ENCODE measurements at places on chromosomes 1 and 21.

DNA sequence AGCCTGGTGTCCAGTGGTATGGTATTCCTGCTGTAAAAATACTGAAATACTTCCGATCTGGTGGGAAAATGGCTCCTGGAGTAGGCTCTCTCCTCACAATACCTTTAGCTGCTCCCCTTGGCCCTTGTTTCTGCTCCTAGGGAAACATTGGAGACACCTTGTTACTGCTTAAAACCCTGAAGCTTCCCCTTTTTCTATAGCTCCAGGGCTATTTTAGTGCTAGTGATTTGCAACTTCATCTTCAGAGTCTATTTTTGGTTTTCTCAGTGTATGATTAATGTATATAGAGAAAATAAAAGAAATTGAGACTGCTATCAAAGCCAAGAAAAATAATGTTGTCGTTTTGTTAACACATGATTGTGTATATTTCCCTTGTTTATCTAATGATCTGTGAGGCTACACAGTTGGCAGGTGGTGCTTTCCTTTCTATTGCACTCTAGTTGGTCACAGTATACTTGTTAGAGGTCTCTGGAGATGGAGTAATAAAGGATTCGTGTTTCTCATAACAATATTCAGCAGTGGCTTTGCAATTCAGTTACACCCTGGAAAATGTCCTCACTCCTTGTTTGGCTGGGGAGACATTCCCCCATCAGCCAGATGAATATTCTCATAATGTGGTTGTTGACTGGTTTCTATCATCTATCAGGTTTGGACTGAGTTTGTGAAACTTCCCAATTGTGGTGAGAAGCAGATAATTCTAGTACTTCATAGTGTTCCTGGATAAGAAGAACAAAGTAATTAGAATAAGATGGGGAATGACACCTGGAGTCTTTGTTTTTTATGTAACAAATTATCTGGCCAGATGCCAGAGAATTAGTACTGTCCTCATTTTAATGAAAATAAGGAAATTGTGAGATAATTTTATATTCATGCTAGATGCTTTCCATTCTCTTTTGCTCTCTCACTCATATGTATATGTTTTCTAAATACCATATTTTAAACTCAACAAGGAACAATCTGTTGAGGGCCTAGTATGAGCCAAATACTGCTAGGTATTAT, 44.8 kb upstream of the CACYBP start:
- DNase-seq, result no peak

DNA sequence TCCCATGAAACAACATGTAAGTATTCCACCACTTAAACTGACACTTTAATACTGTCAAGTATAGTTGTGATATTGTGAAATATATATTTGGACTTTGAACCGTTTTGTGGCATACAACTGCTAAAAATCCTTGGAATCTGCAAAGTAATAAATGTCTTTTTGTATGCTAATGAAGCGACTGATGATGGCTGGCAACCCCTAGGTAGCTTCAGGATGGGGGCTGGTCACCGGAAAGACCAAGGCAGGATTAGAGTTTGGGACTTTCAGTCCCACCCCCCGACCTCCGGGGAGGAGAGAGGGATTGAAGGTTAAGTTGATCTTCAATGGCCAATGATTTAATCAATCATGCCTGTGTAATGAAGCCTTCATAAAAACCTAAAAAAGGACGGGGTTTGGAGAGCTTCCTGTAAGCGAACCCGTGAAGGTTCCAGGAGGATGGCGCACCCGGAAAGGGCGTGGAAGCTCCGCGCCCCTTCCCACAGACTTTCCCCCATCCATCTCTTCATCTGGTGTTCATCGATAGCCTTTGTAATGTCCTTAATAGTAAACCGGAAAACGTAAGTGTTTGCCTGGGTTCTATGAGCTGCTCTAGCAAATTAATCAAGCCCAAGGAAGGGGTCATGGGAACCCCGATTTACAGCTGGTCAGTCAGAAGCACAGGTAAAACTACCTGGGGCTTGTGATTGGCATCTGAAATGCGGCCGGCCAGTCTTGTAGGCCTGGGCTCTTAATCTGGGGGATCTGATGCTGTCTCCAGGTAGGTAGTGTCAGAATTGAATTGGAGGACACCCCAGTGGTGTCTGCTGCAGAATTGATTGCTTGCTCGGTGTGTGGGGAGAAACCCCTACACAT, 1.8 kb upstream of the ZNF281 start:
- no peak for DNase-seq

DNA sequence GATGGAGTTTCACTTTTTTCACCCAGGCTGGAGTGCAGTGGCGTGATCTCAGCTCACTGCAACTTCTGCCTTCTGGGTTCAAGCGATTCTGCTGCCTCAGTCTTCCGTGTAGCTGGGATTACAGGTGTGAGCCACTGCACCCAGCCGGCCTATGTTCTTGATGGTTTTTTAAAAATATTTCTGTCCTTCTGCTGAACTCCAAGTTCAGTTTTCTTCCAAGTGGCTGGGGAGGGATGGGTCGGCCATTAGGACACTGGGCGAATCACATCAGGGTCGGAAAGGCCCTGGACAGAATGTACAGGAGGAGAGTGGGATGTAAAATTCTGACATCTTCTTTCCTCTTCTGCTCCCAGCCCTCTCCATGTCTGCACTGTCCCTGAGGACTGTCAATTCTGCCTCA, 289.6 kb downstream of the PTPRU start:
- no peak for DNase-seq

- DNase-seq, result no peak
Observed at GRCh38 chr1:203046984-203047630, 20.8 kb downstream of the PPFIA4 start.

DNA sequence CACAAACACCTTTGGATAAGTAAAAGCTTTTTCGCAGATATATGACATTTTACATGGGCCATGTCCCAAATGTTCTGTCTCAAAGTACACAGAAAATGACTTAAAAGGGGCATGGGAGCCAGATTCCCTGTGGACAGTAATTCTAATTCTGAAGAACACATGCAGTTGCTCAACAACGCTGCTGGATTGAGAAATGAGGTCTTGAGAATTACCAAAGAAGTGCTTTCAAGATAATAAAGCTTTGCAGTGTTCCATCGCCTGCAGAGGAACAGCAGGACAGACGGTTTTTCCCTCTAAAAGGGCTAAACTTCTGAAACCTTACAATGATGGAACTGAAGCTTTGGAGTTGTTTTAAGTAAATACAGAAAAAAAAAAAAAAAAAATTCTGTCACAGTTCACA, 55.3 kb upstream of the HSPA13 start:
- DNase-seq, result no peak

DNA sequence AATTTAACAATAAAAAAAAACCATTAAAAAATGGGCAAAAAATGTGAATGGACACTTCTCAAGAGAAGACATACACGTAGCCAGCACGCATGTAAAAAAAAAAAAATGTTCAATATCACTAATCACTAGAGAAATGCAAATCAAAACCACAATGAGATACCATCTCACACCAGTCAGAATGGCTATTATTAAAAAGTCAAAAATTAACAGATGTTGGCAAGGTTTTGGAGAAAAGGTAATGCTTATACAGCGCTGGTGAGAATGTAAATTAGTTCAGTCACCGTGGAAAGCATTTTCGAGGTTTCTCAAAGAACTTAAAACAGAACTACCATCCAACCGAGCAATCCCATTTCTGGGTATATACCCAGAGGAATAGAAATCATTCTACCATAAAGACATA, 1091.5 kb upstream of the B3GALT2 start:
- no peak for DNase-seq

GRCh38 chr1:93262645-93263044, 82.1 kb downstream of the CCDC18 start:
- DNase-seq, result no peak

DNA sequence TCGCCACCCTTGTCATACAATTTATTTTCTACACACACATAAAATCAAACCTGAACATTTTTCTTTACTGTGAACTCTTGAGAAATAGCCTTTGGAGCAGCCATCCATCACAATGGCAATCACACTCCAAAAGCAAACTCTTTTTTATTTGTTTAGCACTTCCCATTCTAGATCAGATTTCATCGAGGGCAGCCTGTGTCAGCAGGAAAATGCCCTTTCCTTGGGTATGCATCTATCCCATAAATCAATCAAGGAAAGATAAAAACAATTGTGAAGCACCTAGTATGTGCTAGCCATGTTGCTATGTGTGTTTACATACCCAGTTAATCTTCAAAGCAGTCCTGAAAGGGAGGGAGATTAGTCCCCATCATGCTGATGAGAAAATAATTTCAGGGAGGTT, 484.1 kb upstream of the USP24 start:
- DNase-seq, result no peak

DNA sequence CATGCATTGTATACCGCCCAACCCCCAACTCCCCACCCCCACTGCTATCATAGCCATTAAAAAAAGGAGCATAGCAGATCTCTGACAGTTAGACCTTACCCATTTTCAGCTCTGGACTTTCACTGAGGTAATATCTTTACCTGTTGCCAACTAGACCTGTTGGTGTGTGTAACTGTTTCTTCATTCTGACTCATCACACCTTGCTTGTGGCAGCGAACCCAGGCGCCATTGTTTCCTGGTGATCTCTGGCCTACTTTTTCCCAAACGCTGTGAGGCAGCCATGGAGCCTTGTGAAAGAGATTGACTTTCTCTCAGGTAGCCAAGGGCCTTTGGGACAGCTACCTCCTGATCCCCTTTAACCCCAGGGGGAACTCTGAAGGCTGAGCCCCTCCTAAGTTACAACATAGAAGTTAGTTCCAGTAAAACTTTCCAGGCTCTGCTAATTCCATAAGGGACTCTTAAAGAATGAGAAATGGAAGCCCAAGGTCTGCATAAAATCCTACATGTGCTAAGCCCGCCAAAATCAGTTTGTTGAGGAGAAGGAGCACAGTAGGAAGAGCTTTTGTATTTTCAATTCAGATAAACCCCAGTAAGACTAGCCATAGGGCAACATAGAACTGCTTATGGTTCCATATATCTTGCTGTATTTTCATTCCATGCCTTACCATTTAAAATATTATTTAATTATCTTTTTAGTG, 196.1 kb upstream of the CAMK1G start:
- no peak for DNase-seq

GRCh38 chr1:197736685-197737084, 38.6 kb downstream of the DENND1B start:
- DNase-seq, result no peak

GRCh38 chr1:231856894-231857293, 230.3 kb downstream of the DISC1 start:
- DNase-seq, result no peak

DNA sequence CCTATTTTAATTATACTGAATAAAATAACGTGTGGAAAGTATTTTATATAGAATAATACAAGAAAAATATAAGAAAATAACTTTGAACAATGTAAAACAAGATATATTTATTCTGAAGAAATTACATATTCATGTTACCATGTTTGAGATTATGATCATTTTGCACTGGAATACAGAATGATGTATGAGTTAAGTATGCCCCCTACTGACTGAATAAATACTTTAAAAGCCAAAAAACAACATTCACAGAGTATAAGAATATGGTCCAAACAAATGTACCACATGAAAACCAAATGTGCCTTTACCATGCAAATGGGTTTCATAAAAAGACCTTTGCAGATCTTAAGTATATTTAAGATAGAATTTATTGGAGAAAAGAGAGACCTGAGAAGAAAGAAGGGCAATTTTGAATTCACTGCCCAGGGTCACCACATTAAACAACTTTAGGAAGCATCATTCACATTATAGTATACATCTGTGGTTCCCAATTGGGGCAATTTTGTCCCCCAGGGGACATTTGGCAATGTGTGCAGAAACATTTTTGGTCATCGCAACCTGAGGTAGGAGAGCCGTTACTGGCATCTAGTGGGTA, 136.6 kb upstream of the GFI1 start:
- no peak for DNase-seq

- no peak for DNase-seq
Observed at GRCh38 chr1:228298471-228298870, 90.6 kb downstream of the OBSCN start.

DNA sequence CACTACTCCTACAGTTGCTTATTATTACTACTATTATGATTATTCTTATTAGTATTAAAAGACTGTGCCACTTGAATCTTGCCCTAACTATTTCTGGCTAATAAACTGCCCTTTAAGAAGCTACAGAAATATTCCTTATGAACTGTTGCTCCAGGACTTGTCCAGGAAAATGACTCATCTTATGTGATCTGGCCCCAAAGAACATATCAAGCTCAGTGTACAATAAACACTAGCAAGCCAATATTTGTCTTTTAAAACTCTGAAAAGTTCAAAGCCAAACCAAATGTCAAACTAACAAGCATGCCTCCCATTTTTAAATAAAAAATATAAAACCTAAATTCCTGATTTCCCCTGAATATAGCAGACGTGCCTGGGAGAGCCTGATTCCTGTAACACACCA, 88.7 kb upstream of the SIM2 start:
- no peak for DNase-seq

DNA sequence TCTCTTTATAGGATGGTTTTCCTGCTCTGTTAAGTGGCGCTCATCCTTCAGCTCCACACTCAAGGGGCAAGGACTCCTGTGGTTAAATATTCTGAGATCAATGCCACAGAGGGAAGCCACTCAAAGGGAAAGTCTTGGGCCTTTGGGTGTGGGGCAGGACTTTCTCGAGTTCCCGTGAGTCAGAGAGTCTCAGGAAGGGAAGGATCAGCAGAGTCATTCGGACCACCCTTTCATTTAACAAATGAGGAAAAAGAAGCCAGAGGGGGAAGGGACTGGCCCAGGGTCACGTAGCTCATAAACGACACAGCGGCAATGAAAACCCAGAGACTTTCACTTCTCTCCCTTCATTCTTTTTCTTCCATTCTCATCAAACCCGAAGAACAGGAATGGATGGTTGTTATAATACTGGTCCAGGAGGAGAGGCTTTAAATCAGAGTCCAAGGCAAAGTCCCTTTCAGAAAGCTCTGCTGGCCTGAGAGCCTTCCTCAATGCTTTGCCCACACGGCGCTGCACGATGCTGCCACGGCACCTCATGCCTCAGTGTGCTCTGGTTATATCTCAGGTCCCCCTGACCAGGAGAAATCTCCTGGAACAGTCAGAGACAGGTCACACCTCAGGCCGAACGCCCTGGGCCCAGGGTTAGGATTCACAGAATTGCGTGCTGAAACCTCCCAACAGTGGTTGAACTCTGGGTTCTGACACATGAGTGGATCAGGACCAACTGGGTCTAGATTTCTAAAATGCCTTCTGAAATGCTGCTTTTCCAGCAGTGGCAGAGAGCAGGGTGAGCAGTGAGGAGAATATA, 65.3 kb downstream of the TENT5C start:
- no peak for DNase-seq

GRCh38 chr1:151988405-151988923, 5.2 kb downstream of the S100A10 start:
- no peak for DNase-seq

DNA sequence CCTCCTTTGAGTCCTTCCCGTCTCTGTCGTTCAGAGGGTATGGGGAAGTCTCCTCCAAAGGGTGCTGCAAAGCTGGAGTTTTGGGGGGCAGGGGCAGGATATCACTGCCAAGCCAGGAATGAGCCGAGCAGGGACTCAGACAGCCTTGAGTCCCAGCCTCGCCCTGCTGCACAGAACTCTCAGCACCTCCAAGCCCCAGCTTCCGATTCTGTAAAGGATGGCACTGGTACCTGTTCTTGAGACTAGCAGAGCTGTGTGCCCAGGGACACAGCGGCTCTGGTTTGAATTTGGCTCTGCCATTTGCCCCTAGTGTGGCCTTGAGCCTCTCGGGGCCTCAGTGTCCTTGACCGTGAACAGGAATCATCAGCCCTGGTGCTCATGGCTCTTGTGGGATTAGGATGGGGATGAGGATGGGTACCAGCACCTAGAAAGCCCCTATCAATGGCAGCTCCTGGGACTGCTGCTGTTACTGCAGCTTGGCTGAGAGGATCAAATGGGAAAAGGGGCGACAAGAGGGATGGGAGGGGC, 1.5 kb upstream of the FBLIM1 start:
- no peak for DNase-seq
